Inflammatory macrophage treated with lipopolysaccharide for 1 hour (primary cell): ENCODE measurements at places on chromosomes 7 and 10.

DNA sequence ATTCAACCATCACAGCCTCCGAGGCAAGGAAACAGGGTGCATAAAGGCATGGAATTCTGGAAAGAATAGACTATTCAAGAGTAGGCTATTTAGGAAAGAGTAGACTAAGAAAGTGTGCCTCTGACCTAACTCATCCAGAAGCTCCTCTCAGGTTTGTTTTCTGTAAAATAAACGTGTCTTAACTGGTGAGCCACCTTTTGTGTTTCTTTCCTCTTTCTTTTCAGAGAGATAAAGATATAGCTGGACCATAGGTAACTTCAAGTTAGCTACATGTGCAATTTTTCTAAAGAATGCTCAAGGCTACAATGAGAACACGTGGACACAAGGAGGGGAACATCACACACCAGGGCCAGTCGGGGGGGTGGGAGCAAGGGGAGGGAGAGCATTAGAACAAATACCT, 577.0 kb downstream of the TYW1 start:
- DNase-seq: no peak

- no peak for DNase-seq
Measured at GRCh38 chr7:22566176-22566575, 66.2 kb upstream of the STEAP1B start.

DNA sequence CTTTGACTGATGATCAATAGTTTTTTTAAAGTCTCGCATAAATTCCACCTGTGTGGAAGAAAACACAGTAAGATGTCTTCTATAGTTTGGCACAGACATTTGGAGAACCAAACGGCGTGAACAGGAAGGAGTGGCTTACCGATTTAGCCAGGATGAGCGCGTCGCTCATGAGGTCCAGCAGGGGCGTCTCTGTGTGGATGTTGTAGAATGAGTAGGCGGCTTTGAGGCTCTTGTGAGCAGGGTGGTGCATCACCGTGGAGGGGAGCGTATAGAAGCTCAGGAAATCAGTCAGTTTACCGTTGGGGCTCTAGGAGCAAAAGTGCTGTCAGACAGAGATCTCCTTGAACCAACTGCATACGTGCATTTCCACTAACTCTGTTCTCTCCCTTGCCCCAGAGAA, 15.5 kb downstream of the RPP38 start:
- no peak for DNase-seq

GRCh38 chr7:12601302-12601869, 30.9 kb downstream of the SCIN start:
- peak; percentile 34 for DNase-seq

DNA sequence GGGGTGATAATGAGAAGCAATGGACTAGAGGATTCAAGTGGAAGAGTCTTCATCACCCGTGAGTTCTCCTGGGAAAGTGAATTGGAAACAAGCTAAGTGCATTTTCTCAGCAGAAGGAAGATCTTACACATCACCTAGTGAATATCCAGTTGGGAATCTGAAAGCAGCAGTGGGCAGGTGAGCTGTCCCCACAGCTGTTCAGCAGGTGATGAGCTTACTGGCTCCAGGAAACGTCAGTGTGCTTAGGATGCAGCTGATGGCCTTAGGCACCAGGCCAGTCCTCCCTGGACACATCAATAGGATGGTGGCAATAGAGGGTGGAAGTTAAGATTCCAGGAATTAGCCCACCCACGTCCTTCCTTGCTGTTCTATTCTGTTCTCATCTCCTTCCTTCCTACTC, 66.7 kb downstream of the NOD1 start:
- DNase-seq: no peak

DNA sequence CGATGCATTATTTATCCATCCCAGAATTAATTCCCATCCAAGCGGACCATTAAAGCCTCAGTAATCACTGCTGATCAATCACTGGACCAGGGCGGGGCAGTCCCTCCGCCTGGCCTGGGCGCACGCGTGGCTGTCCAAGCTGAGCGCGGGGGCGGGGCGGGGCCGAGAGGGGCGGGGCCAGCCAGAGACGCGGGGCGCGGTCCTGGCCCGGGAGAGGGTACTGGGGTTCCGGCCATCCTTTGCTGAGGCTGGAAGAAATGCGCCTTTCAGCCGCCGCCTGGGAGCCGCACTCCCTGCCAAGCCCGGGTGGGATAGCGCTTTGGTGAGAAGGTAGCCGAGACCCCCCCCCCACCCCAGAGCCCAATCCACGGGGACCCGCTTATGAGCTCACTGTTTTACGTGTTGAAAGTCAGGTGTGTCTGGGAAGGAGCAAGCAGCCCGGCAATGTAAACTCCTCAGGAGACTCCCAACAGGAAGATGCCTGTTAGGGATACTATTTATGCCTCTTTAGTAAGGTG, at the start of gene ARHGAP22:
TSS of gene ARHGAP22 (minus strand) at position 83 of the 518 bp plus-strand sequence. CDS start 277 bp downstream, outside the sequence.
- peak; percentile 63 for DNase-seq

GRCh38 chr7:128005117-128005516, 26.1 kb downstream of the LRRC4 start:
- no peak for DNase-seq
